ENCODE measurements at places on chromosomes 16 and 17.

- DNase-seq = peak; percentile 76
These were observed 569 bp downstream of the FLII start for GRCh38 chr17:18257982-18258355.

DNA sequence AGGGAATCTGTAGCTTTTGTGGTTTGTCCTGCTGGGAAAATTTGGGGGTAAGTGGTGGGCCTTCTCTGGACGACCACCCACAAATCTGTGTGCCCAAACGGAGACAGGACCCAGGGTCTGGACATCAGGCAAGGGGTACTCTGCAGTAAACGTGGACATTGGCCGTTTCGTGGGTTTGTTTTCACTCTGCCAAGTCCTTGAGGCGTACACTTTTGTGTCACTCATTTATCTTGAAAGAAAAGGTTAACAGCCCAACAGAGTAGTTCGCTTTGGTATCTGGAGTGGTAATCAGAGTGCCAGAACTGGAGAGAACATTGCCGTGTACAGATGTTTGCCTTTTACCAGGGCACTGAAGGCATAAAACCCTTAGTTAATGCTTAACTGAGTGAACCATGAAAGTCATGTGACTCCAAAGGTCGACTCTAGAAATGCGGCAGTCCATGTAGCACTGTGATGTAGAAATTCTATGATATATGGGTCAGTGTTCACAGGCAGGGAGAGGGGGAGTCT, 15.4 kb downstream of the NAA60 start:
- peak; percentile 36 for DNase-seq

DNA sequence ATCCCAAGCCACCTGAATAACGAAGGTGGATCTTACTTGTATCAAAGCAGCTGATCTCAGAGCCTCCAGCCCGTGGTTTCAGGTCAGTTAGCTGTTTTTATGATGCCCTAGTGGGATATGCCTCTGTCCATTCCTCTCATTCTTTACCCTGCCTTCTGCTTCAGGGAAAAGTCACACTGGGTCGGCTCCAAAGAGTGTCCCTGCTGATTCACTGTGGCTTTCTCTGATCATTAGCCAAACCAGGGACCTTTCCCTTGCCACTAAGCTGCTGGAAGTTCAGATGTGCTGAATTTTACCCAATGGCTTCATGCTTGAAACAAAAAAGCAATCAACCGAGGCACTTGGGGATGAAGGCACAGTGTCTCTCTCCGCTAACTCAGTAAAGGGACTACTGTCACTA, 170.2 kb upstream of the SALL1 start:
- no peak for DNase-seq

GRCh38 chr17:42529061-42529460, 7.0 kb upstream of the NAGLU start:
- DNase-seq = no peak

DNA sequence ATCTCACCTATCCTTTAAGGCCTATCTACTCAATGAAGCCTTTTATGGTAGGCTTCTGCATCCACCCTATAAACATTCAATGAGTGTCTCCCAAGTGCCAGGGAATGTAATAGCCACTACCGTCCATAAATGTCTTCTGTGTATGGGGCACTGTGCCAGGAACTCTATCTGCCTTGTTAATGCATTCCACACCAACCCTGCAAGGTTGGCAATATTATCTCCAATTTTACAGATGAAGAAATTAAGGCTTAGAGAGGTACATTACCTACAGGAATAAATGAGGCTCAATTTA, 20.0 kb downstream of the MAP3K14 start:
- no peak for DNase-seq

GRCh38 chr17:1192911-1193699, 13.3 kb upstream of the ABR start:
- no peak for DNase-seq

DNA sequence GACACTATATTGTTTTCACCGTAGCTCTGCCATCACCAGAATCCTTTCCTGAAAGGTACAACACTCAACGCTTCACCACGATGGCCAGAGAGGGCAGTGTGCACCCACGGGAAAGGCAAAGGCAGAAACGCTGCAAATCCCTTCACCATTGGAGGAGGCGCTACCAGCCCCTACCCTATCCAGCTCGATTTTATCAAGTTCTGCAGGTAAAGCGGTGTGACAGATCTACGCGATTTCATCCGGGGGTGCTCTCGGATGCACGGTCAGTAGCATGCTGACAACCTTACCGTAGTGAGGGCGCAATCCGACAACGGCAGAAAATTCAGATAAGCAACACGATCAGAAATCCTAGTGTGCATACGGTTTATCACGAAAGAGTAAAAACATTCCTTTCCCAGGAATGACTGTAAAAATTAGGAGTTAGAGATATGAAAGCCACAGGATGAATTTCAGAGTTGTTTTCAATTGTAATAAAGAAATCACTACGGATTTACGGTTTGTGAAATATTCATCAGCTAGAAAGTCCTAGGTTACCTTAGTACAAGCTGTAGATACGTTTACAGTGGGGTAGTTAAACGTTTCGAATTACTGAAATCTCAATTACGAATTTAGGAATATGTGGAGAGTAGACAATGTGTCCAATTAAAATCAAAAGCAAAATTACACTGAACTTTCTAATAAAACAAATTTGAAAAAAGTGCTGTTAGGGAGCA, 1.8 kb downstream of the NETO2 start:
- peak; percentile 88 for DNase-seq

DNA sequence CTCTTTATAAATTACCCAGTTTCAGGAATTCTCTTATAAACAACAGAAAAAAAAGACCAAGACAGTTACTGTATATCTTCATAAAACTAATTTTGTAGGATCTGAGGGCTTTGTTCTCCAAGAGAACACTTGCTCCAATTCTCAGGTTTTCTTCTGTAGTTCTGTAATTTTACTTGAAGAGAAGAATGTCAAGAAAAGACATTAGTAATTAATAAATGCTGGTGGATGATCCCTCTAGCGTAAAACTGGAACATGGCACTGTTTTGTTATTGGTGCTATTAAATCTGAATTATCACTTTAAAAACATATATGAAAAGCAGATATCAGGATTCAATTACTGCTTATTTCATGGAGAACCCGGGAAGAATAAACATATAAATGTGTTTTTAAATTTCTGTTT, 36.5 kb upstream of the CPHXL start:
- no peak for DNase-seq

DNA sequence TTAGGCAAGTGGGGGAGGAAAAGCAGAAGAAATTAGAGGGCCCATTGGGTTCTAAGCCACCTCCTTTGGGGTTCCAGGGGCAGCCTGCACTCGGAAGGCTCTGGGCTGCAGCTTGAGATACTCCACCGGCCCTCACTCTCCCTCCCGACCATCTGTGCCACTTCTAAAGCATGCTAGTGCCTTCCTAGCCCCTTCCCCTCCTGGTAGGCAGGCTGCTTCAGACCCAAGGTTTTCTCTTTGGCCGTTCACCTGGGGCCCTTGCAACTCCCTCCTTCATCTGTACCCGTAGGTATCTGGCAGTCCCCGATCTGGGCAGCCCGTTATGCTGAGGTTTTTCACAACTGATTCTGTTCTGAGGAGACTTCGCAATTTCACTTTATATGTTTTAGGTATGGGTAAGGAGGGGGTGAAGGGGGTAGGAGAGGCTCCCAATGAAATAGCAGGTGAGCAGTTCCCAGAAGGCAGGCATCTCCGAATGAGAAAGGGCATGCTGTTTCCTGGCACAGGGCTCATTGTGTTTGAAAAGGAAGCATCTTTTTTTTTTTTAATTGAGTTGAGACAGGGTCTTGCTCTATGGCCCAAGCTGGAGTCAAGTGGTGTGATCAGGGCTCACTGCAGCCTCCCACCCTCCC, 98.7 kb downstream of the RAB11FIP4 start:
- DNase-seq = no peak

- DNase-seq = no peak
These were observed 49.5 kb downstream of the COX4I1 start for GRCh38 chr16:85848986-85849385.

DNA sequence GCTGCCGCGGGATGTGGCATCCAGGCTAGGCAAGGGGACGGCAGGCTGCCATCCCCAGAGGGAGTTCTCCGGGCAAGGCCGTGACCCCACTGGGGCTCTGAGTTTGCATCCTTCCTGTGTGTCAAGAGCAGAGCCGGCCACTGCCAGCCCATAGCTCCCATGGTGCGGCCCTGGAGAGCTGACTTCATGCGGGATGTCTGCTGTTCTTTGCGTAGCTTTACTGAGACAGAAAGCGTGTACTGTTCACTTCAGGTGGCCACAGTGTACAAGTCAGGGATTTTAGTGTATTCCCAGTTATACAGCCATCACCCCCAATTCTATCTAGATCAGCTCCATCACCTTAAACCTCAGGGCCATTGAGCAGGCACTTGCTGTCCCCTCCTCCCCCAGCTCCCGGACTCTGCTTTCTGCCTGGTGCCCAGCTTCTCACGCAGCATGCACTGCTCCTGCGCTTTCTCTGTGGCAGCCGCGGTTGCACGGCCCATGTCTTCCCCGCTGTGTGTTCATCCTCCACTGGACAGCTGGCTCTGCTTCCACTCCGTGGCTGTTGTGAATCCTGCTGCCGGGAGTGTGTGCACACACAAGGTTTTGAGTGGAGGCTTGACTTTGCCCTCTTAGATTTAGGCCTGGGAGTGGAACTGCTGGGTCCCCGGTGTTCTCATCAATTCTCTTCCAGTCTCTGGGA, 71.2 kb downstream of the KLHDC4 start:
- no peak for DNase-seq

GRCh38 chr17:45425125-45425983, 7.3 kb downstream of the ARHGAP27 start:
- peak; percentile 77 for DNase-seq

DNA sequence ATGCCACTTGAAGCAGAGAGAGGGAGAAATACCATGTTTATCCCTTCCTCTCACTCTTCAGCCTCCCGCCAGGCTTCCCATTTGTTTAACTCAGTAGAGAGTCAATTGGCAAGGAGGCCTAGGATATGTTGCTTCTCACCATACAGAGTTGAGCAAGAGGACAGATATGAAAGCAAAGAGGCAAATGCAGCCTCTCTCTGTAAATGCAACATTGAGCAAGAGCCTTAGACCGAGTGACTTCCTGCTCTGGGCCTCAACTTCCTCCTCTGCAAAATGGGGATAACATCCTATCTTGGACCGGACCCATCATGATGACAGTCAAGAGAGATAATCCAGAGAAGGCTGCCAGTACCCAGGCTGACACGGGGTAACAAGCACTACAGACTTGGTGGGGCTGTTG, 36.8 kb downstream of the SOCS1 start:
- DNase-seq = peak; percentile 41

- no peak for DNase-seq
These were observed 94.1 kb downstream of the PRKCB start for GRCh38 chr16:23929856-23930255.

GRCh38 chr17:44022246-44022645, 7.5 kb upstream of the TMEM101 start:
- DNase-seq = no peak

GRCh38 chr16:12002447-12003006, 26.0 kb downstream of the SNX29 start:
- peak; percentile 83 for DNase-seq

- DNase-seq = no peak
These were observed 906 bp upstream of the CARMIL2 start for GRCh38 chr16:67644038-67644437.

DNA sequence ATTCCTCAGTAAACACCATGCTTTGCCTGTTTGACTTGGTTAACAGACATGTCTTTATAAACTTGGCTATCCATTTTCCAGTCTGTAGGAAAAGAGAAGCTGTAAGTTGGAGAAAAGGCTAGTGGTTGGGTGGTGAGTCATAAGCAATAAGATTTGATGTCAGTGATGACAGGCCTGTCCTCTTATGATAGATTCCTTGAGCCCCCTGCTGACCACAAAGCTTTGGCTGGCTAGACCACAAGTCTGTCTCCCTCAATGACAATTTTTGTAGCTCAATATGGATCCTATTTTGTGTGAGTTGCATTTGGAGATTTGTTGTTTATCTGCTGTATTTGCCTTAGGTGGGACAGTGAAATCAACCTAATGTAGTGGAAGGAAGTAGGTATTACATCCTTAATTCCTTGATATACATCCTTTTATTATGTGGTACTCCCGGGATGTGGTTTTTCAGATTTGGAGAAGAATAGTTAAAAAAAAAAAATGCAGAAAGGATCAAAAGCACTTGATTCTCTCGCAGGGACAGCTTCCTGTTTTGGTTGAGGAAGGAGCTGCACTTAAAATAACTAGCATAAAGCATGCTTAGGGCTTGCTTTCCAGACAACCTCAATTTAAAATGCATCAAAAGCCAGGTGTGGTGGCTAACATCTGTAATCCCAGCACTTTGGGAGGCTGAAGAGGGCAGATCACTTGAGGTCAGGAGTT, 67.4 kb downstream of the SIAH1 start:
- DNase-seq = peak; percentile 54

GRCh38 chr17:39036009-39036408, 68.8 kb upstream of the FBXO47 start:
- DNase-seq = no peak

DNA sequence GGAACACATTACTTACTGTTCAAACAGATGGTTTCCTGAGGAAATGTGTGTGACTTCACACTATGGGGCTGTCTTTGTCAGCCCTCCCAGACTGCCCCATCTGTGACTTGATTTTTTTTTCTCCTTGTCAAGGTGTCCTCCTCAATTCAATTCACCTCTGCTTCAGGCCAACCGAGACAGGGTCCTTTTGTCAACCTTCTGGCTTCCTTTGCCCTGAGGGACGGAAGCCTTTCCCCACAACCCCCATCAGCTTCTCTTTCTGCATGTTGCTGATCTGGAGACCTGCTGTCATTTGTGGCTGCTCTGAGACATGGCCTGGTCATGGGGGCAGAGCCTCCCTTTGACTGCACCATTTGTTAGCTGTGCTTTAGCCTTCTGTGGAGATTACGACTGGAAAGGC, 21.3 kb upstream of the RGS9 start:
- no peak for DNase-seq

DNA sequence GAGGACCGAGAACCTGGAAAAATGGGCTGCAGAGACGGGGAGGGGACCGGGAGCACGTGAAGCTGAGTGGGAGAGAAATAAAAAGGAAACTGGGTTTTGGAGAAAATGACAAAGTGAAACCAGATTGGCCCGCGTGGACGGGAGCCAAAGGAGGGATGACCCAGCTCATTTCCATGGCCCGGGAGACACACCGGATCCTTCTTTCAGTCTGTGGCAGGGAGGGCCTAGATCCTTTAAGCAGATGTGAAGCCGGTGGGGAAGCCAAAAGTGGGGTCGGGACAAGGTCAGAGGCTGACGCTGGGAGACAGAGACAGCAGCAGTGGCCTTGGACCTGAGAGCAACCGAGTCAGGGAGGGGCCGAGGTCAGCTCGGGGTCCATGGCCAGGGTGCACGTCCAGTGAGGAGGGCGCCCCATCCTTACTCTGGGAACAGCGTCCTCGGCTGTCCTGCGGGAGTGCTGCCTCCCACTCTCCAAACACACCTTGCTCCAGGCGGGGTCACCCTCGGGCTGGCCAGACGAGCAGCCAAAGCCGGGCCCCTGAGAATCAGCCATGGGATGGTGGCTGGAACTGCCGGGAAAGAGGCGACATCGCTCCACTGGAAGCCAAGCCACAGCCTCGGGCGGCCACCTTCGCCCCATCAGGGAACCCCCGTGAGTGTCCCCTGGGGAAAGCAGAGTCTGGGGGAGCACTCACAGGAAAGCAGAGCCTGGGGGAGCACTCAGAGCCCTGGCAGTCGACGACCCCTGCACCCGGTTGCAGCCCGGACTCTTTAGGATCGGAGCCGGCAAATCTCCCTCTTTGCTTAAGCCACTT, 17.3 kb downstream of the CA5A start:
- no peak for DNase-seq

GRCh38 chr17:56310782-56311181, 157.5 kb downstream of the ANKFN1 start:
- DNase-seq = no peak

- no peak for DNase-seq
These were observed 30.5 kb downstream of the CUEDC1 start for GRCh38 chr17:57924677-57925076.

Data from cardiac fibroblast (primary cell).